ENCODE measurements at places on chromosomes 2 and 18. TPM values are rescaled to one million over a fixed set of nuclear protein-coding genes. Genes with fewer than 3 reads are reported as not detected.

Gene TUBA4B
- total RNA-seq: not detected

Gene TPRKB
- total RNA-seq: 24.3 TPM

Gene IL1RL2
- not detected for total RNA-seq

Gene ASXL3
- total RNA-seq: 0.02 TPM

Gene DCDC2C
- total RNA-seq: not detected

Gene KIF1A
- not detected for total RNA-seq

Gene B4GALT6
- total RNA-seq: 1.7 TPM

Gene GNAL
- 0.12 TPM for total RNA-seq

Gene SP110
- 280 TPM for total RNA-seq

Gene NAT8
- total RNA-seq: not detected

Gene RNF152
- 0.49 TPM for total RNA-seq

Gene NT5C1B
- not detected for total RNA-seq

Gene RFTN2
- not detected for total RNA-seq

DNA sequence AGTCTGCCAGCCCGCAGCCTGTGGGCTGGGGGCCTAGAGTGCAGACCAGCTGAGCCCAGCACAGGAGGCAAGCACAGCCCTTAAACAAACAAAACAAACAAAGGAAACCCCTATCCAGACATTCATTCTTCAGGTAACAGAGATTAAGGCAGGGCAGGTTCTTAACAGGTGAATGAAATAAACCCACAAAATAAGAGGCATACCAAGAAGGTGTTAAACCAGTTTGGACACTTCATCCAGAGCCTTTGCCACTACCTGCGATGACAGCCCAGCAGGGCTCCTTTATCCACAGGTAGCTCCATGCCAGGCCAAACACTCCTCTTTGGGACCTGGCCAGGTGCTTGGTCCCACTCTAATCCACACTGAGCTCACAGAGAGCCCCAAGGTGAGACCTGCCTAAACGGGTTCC lies 209.7 kb upstream of the SIX2 start:
- no peak for DNase-seq

- DNase-seq: no peak
Measured at GRCh38 chr2:27071990-27072830, 756 bp upstream of the OST4 start.

- DNase-seq: peak; percentile 85
Measured at GRCh38 chr18:44507729-44508325, 172.9 kb upstream of the SETBP1 start.

DNA sequence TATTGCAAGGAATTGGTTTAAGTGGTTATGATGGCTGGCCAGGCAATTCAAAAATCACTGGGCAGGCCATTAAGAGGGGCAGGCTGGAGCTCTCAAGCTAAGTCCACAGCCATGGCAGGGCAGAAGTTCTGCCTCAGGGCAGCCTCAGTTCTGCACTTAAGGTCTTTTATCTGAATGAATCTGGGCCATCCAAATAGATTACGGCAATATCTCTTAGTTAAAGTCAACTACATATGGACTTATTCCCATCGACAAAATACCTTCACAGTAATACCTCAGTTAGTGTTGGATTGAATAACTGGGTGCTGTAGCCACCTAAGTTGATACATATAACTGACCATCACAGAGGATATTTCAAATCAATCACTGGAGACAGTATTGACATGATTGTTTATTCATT lies 904.8 kb downstream of the MBD2 start:
- no peak for DNase-seq

- DNase-seq: no peak
Measured at GRCh38 chr2:162057426-162057825, 16.6 kb downstream of the DPP4 start.

- no peak for DNase-seq
Measured at GRCh38 chr2:223725494-223725893, 111.9 kb downstream of the AP1S3 start.

DNA sequence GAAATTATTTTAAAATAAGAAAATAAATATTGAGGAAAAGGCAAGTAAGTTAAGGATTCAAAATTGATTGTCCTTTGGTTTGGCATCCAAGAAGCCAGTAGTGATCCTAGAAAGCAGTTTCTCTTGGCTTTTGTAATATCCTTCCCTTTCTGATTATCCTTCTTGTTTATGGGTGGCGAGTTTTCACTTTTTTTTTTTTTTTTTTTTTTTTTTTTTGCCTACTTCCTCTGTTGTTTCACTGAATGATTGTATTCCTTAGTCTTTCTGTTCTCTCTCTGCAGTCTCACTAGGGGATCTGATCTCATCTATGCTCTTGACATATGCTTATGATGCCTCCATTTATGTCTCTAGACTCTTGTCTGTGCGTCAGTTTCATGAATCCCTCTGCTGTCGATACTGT lies 4.2 kb downstream of the NAPG start:
- DNase-seq: no peak

- no peak for DNase-seq
Measured at GRCh38 chr2:150705357-150705756, 217.9 kb upstream of the RND3 start.

DNA sequence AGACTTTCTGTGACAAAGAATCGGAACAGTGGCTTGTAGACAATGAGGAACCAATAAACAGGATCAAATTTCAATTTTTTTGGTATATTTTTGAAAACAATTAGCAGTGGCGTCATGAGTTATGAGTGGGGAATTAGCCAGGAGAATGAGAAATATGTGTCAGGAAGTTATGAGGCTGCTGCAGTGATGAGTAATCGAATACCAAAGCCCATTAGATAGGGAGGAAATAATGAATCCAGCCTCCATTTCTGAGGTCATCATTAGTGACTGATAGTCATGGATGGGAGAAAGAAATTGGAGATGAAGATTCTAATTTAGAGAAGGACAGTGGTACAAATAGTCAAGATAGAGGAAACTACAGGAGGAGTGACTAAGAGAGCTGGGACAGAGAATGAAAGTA lies 673.1 kb upstream of the VRK2 start:
- DNase-seq: no peak

DNA sequence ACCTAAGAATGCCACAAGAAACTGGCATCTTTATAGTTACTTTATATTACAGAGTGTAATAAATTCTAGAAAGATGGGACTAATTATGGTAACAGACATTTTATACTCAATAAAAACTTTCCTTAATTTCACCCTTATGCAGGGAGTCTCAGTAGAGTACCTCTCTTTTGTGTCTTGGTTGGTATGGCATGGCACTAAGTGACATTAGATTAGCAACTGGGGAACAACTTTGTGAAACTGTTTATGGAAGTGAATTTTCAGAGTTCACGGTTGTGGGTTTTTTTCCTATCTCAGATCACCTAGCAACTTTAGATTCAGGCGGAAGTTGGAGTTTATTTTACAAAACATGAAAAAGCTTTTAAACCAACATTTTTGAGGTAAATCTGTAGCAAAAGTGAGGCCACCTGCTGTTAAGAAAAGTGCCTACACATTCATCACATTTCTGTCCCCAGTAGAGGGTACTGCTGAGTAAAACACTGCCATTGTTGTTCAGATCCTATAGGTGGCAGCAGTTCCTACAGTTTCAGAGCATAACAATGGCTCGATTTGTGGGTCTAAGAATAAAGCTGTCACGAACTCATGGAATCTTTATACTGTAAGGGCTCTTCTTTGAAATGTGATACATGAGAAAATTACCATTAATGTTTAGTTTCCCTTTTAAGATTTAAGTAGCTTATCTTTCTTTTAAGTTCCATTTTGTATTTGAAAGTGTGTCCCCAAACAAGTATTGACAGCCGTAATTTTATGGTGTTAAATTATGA lies 117.6 kb downstream of the CAMKMT start:
- DNase-seq: peak; percentile 81

- no peak for DNase-seq
Measured at GRCh38 chr2:16124881-16125613, 184.7 kb downstream of the MYCN start.

DNA sequence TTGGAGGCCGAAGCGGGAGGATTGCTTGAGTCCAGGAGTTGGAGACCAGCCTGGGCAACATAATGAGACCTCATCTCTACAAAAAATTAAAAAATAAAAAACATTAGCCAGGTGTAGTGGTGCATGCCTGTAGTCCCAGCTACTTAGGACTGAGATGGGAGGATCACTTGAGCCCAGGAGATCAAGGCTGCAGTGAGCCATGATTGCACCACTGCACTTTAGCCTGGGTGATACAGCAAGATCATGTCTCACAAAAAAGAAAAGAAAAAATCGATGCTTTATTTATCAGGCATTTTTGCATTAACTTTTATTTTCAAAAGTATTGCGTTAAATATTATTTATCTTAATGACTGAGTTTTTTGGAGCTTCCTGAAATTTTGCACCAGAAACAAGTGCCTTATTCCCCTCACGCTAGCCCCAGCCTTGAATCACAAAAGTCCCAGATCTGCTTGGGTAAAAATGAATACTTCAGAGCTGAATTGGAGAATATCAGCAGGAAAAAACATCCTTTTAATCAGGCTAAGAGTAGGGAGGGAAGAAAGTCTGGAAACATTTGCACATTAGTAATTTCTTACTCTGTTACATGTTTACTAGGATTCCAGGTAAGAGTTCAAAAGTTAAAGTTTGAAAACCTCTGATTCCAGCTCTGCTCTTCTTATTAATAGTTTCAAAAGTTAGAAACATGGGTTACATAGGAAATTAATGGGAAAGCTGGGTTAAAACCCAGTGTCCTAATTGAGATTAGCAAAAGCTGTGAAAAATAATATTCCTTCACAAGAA lies 296.8 kb upstream of the FBXO11 start:
- no peak for DNase-seq

- DNase-seq: no peak
Measured at GRCh38 chr18:69326094-69326493, 74.6 kb upstream of the DOK6 start.

- no peak for DNase-seq
Measured at GRCh38 chr18:33446604-33447003, 6.1 kb upstream of the CCDC178 start.

DNA sequence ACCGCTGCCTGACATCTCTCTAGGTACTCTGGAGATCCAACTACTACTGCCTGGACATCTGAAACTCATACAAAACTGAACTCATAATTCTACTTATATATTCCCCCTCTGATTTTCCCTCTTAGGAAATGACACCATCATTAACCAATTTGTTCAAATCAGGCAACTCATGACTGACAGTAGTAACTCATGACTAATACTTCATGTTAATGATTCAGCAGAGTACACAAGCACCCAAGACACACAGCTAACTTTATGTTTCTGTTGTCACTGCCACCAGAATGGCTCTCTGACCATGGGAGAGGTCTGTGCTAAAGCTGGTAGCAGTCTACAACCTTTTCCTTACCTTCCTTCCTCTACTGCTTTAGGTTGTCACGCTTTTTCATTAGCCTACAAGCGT lies 91.1 kb downstream of the ITSN2 start:
- DNase-seq: no peak

GRCh38 chr2:189164746-189165145 lies 14.8 kb downstream of the COL5A2 start:
- DNase-seq: no peak

GRCh38 chr2:207782238-207783030 lies 12.7 kb upstream of the FZD5 start:
- DNase-seq: no peak

- no peak for DNase-seq
Measured at GRCh38 chr2:216352653-216353270, 19.5 kb downstream of the MARCHF4 start.

DNA sequence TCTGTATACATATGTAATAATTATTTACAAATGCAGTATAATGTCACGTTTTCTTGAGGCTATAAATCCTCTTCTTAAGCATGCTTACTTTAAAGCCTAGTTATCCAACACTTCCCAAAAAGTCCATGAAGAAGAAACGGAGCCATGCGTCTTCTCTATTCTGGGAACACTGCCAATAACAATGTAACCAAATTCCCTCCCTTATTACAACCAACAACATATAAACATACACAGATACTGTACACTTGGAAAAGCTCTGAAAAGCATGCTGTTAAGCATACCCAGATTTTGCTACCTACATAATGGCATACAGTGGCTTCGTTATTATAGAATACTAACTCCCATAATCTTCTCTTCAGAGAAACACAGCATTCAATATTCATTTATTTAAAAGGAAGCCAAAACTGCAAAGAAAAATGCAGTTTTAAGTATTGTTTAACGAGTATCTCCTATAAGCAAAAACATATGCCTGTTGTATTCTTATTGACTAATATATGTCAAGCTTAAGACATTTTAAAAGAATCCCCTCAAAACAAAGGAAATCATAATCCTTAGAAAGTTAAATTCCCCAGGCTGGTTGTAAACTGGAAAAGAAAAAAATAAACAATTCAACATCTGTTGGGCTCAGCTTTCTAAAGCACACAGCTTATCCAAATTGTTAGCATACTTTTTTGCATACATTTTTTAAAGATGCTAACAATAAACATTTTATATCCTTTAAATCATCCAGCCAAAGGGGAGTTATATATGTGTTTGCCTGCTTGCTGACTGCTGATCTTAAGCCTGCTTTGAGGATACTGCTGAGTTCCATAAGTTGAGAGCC lies 83.4 kb downstream of the SLC25A12 start:
- no peak for DNase-seq

- no peak for DNase-seq
Measured at GRCh38 chr2:84283506-84283905, 175.6 kb downstream of the SUCLG1 start.

GRCh38 chr2:25204190-25204838 lies 35.9 kb upstream of the POMC start:
- DNase-seq: peak; percentile 76

DNA sequence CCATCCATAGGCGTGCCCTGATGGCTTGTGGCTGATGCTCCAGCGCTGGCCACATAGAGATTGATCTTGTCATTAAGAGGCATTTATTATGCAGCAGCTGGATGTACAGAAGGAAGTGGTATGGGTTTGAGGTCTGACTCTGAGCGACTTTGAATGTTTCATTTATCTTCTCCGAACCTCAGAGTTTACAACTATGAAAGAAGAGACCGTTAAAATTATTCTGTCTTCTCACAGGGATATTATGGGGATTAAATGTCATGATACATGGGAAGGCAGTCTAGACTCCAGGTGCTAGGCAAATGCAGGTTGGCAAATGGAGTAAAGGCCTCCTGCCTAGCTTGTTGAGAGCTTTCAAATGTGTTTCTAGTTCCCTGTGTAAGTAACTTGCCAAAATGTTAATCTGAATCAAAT lies 30.3 kb downstream of the MOGAT1 start:
- no peak for DNase-seq

GRCh38 chr2:26058390-26058789 lies 24.5 kb downstream of the RAB10 start:
- DNase-seq: no peak

GRCh38 chr2:159456500-159457426 lies 159.6 kb downstream of the BAZ2B start:
- DNase-seq: no peak

- DNase-seq: no peak
Measured at GRCh38 chr2:26658691-26659346, 17.7 kb upstream of the CIB4 start.
